ENCODE measurements at places on chromosomes 1 and 21. TPM values are rescaled to one million over a fixed set of nuclear protein-coding genes. Genes with fewer than 3 reads are reported as not detected.

The COL8A2 gene
- 0.85 TPM for total RNA-seq

The RSBN1 gene
- 25.6 TPM for total RNA-seq

The RIPK4 gene
- total RNA-seq, result 0.76 TPM

The CSMD2 gene
- total RNA-seq, result not detected

The C1orf185 gene
- total RNA-seq, result not detected

Data from activated CD8-positive, alpha-beta T cell treated with anti-CD3 and anti-CD28 coated beads for 36 hours (primary cell).